ENCODE measurements at places on chromosomes 16 and 17.

- no peak for DNase-seq
These were observed 3.8 kb downstream of the SULT1A2 start for GRCh38 chr16:28592979-28593553.

DNA sequence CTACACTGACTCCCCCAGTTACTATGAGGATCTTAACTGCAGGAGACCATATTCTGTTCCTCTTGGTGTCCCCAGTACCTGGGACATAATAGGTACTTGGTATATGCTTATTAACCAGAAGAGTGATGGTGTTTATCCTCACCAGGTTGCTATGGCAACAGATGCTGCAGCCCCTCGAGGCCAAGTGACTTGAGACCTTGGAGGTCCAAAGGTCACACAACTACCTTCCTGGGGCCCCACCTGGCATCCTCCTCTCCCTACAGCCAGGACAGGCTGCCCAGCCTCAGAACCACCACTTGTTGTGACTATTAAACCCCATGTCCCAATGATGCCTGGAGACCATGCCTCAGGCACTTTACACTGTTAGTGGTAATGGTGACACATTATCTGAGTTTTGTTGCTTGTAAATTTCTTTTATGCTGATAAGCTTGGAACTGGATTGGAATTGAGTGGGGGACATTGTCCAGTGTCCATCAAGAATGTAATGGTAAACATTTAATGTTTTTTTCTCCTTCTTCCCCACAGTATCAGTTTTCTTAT, 189.4 kb downstream of the CCDC182 start:
- no peak for DNase-seq

GRCh38 chr16:1543085-1543896, 9.8 kb downstream of the TMEM204 start:
- no peak for DNase-seq

DNA sequence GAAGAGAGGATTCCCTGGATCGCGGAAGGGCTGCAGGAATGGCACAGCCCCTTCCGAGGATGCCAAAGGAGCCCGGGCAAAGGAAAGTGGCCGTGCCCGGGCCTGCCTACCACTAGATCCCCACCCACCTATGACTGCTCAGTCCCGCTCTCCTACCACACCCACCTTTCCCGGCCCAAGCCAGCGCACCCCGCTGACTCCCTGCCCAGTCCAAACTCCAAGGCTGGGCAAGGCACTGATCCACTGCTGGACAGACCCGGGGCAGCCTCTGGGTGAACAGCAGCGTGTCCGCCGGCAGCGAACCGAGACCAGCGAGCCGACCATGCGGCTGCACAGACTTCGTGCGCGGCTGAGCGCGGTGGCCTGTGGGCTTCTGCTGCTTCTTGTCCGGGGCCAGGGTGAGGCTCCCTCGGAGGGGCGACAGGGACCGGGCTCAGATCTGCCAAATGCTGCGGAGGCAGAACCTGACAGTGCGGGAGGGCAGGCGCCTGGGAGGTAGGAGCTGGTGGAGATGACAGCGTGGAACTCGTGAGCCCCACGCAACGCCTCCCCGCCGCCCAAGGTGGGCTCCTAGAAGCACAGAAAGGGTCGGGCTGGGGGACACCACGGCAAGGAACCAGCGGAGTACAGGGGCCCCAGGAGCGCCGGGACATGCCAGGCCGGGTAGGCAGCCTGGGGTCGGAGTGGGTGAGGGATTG, at the start of gene CES2:
TSS of gene CES2 (plus strand) at position 203 of the 698 bp plus-strand sequence. CDS start at position 323, 120 bp downstream.
- peak; percentile 52 for DNase-seq

DNA sequence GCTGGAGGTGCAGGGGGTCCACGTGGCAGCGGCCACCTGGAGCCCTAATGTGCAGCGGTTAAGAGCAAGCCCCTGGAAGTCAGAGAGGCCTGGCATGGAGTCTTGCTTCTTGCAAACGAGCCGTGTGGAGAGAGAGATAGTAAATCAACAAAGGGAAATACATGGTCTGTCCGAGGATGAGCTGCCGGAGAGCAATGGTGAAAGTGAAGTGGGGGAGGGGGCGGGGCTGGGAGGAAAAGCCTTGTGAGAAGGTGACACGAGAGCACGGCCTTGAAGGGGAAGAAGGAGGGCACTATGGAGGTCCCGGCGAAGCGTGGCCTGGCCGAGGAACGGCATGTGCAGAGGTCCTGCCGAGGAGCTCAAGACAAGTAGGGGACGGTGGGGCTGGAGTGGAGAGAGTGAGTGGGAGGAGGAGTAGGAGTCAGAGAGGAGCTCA, 6.0 kb upstream of the SERPINF1 start:
- DNase-seq = no peak

DNA sequence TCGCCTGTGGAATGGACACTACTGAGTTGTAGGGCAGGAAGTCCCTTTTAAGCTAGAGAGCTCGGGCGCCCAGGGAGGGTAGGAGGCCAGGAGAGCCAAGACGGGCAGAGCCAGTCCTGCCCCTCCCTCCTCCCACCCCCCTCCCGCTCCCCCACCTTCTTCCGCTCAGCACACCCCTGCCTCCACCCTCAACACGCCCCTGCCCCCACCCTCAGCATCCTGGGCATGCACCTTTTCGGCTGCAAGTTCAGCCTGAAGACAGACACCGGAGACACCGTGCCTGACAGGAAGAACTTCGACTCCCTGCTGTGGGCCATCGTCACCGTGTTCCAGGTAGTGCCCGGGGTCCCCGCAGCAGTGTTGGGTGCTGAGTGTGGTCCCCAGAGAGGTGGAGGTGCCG, 18.3 kb downstream of the TPSG1 start:
- no peak for DNase-seq

DNA sequence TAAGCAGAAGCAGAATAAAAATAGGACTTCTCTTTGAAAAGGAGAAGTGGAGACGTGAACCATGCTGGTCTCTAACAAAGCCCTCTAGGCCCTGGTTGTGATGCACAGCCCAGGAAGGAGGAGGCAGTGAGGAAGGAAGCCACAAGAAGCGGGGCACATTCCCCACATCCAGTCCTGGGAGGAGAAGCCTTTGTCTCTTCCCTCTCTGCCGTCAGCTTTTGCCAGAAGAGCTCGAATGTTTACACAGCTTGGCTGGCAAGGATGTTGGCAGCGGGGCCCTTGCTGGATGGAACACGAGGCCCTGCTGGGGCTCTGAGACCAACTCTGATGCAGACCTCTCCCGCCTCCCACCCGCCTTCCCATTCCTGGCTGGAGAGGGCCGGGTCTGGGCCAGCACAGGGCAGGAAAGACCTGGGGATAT, 91.3 kb downstream of the MAF start:
- DNase-seq = peak; percentile 31

- no peak for DNase-seq
These were observed 27.8 kb downstream of the COPRS start for GRCh38 chr17:31830971-31831858.

GRCh38 chr17:42389135-42389417, 834 bp upstream of the STAT3 start:
- DNase-seq = no peak

GRCh38 chr16:21156767-21157467, 1.6 kb upstream of the LDAF1 start:
- no peak for DNase-seq

DNA sequence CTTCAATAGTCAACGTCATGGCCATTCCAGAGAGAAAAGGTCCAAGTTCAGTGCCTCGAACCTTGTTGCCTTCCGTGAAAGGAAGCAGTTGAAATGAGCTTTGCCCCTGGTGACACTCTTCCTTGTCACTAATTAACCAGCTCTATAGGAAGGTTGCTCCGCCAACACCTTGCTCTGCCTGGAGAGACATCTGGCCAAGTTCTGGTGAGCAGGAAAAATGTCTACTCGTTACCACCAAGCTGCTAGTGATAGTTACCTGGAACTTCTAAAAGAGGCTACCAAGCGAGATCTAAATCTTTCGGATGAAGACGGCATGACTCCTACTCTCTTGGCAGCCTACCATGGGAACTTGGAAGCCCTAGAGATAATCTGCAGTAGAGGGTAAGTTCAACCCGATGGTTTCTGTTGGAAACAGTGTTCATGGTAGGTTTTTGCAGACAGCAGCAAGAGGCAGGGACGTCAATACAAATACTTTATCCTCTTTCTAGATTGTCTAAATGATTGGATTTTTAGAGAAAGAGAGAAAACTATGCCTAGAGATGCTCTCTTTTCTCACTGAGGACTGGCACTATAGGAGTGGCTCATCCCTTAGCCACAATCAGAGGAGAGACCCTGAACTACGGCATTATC, at the start of gene ANKS4B:
TSS of gene ANKS4B (plus strand) at position 179 of the 630 bp plus-strand sequence. CDS start at position 218, 39 bp downstream.
- DNase-seq = no peak

- peak; percentile 61 for DNase-seq
These were observed 48.5 kb downstream of the NOS2 start for GRCh38 chr17:27751622-27752490.

DNA sequence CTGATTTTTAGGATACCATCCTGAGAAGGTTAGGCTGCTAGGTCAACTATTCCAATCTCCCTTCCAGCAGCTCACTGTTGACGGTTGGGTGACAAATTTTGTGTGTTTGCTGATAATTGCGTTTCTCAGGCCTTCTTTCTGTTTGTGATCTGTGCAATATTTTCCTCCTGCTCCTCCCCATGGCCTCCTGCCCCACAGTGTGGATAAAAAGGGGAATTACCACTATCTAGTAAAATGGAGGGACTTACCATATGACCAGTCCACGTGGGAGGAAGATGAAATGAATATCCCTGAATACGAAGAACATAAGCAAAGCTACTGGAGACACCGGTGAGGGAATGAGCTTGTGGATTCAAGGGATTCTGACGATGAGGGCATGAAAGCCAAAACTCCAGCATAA, 9.2 kb downstream of the CHD3 start:
- DNase-seq = no peak

- DNase-seq = no peak
These were observed 45.1 kb downstream of the CMTM4 start for GRCh38 chr16:66651474-66651765.

DNA sequence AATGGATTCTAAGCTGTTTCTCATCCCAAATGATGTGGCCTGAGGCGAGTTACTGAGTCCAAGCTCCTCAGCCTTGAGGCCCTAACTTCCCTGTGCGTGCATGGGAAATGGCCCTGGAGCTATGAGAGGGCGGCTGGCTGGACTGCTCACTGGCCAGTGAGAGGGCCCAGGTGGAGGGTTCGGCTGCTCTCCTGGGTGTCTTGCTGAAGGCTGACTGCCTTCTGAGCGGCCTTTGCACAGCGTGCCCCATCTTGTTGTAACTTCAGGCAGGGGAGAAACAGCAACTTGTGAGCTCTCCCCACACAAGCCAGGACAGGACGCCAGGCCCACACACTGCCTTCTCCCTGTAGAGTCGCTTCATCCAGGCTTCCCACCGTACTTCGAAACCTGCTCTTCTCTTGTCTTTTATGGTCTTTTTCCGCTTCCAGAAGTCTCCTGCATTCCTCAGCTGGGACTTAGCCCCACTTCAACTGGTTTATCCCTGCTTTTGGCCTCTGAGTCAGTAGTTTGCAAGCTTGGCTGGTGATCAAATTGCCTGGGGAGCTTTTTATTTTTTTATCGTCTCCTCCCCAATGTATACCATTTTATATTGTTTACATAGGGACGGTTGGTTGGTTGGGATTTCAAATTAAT, 13.3 kb downstream of the CDH3 start:
- DNase-seq = peak; percentile 39

DNA sequence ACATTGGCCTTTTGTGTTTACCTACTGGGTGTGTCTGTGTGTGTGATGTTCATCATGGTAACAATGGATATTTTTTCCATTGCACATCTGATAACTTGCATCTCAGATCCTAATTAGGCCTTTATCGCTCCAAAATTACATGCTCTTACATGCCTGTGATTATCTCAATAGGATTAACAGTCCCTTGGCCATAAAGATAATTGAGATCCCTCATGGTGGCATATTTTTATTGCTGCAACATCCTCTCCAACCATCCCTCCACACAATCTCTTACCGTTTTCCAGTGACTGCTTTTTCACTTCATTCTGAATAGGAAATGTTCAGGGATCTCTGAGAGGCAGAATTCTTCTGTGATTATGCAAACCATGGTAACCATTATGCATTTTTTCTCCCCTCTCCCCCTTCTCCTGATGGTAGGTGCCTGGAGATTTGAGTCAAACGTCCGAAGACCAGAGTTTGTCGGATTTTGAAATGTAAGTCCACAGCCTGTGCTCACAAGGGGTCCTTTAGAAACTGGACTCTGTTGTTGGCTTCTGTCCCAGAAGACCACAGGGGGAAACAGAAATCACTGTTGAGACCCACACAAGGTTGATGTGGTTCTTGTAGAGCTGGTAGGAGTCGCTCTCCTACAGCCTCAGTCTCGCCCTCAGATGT, 405.5 kb downstream of the CPPED1 start:
- DNase-seq = no peak

DNA sequence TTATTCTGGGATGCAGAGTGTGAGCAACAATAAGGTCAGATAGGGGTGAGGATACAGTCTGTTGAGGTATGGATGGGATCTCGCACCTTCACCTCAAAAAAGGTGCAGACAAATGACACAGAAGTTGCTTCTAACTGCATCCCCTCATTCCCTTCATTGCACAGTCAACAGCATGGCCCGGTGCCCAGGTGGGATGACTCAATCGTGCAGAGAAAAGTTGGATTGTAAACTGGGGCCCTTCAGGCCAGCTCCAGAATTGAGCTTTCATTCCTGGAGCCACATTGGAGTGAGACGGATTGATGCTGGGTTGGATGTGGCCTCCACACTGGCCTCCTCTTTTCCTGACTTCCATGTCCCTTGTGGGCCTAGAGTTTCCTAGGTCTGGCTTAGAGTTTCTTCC, 977.4 kb downstream of the KCNJ18 start:
- no peak for DNase-seq

GRCh38 chr17:67293251-67294203, 48.5 kb upstream of the HELZ start:
- DNase-seq = peak; percentile 42

DNA sequence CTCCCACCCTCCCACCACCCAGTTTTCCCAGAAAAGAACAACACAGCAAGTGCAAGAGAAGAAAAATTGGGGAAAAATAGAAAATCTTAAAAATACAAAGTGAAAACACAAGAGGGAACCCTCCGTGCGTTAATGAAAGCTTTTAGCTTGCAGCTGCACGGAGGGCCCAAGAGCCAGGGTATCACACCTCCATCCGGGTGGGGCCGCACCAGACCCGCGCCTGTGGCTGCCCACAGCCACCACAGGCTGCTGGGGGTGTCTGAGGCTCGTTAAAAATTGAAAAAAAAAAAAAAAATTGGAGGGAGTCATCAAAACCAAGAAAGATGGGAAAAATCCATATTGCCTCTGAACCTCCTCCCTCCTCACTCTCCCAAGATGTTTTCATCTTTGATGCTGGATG, 18.6 kb downstream of the ENGASE start:
- no peak for DNase-seq

GRCh38 chr16:57760357-57761160, 25.0 kb downstream of the KATNB1 start:
- no peak for DNase-seq

DNA sequence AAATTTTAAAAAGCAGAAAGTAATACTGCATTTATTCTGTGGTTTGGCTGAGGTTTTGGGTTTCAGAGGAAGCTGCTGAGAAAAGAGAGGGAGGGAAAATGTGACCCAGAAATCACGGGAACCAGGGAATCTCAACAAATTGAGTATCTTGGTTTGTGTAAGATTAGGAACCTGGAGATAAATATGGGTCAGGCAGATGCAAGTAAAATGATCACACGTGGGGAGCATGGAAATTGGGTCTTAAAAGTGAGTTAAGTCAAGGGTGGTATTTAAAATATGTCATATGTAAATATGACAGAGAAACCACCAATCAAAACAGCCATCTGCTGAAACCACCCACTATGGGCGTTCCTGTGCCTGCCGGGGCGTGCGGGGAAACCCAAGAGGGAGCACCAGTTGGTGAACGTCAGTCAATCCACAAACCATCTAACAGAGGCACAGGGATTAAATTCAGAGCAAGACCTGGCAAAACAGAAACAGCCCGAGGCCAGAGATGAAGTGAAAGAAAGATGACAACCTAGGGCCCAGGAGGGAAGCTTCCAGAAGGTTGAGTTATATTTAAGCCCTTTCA, 33.4 kb downstream of the CDH13 start:
- DNase-seq = no peak

- DNase-seq = no peak
These were observed 158.6 kb downstream of the XYLT1 start for GRCh38 chr16:17312094-17312710.

All from lower leg skin (tissue), 4 donors.